ENCODE measurements at places on chromosomes 12 and 14.
A peak's percentile ranks its signal among the peaks of the same experiment; 100 is the strongest.

GRCh38 chr12:45282411-45282810 is 66.5 kb downstream of the ANO6 start:
- DNase-seq = no peak

- no peak for DNase-seq
These were observed 102.1 kb downstream of the KCNH5 start for GRCh38 chr14:62943202-62943601.

DNA sequence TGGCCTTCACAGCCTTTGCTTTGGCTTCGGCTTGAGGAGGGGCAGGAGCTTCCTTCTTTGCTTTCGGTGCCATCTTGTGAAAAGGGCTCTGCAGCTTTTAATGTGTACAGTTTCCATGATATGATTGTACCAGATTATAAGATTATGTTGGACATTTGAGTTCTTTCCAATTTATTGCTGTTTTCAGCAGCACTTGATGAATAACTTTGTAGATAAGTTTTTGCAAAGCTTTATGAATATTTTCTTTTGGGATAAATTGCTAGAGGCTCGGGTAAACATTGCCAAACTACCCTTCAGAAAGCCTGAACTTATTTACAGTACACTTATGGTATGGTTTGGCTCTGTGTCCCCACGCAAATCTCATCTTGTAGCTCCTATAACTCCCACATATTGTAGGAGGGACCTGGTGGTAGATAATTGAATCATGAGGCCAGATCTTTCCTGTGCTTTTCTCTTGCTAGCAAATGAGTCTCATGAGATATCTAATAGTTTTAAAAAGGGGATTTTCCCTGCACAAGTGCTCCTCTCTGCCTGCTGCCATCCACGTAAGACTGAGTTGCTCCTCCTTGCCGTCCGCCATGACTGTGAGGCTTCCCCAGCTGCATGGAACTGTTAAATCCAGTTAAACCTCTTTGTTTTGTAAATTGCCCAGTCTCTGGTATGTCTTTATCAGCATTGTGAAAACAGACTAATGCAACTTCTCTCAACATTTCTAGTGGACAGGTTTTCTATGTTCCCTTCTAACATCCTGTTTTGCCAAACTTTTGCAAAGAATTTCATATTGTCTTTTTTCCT is 70.4 kb downstream of the RCOR1 start:
- no peak for DNase-seq

DNA sequence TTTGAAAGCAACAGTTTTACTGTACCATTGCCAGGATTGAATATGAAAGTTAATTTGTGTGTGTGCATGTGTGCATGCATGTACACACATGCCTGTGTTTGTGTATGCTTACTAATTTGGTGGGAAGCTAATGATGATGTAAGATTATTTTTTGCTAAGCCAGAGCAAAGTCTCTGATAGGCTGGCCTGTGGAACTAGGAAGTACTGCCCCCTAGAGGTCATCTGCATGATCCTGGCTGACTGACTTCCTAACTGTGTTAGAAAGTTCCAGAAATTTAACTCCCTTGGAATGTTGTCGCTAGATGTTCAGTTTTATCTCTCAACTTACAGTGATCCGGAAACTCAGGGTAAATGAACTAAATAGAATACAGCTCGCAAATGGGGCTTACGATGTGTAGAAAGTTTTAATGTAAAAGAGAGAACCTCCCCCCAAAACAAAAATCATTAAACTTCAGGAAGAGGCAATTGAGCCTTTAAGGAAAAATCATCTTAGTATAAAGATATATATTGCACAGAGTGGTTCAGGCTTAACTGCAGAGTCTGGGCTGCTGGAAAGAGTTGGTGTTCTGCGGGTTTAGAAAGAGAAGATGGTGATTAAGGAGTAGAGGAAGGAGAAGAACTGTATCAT is 34.3 kb upstream of the SLC38A1 start:
- DNase-seq = peak; percentile 13

GRCh38 chr14:68407285-68407684 is 385.6 kb downstream of the ZFP36L1 start:
- DNase-seq = no peak

- no peak for DNase-seq
These were observed 46.7 kb upstream of the FICD start for GRCh38 chr12:108468196-108468968.

- no peak for DNase-seq
These were observed 727.8 kb downstream of the BCL11B start for GRCh38 chr14:98544174-98544573.

- DNase-seq = no peak
These were observed 74.1 kb downstream of the NUAK1 start for GRCh38 chr12:106064721-106065021.

DNA sequence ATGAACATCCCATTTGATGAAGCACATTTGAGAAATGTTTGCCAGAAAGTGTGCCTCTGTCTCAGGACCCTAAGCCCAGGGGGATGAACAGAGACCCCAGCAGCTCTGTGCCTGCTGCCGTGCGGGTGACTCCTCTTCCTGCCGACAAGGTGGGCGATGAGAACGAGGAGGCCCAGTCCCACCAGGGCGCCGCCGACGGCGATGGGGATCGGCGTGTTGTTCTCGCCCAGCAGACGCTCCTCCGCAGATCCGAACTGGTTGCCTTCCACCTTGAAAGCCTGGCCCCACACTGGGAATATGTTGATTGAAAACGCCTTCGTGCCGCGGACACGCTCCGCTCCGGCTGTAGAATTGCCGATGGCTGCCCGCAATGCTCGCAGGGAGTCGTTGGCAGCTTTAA is 44.1 kb downstream of the LRTM2 start:
- DNase-seq = no peak

- DNase-seq = no peak
These were observed 85.0 kb upstream of the ANO2 start for GRCh38 chr12:6030081-6030480.

- no peak for DNase-seq
These were observed 26.0 kb downstream of the XRCC3 start for GRCh38 chr14:103688906-103689902.

GRCh38 chr12:45439039-45439438 is 223.1 kb downstream of the ANO6 start:
- DNase-seq = no peak

DNA sequence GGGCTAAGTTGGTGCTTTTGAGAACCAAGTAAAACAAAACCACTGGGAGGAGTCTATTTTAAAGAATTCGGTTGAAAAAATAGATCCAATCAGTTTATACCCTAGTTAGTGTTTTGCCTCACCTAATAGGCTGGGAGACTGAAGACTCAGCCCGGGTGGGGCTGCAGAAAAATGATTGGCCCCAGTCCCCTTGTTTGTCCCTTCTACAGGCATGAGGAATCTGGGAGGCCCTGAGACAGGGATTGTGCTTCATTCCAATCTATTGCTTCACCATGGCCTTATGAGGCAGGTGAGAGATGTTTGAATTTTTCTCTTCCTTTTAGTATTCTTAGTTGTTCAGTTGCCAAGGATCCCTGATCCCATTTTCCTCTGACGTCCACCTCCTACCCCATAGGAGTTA is 1.8 kb upstream of the RAB5B start:
- DNase-seq = no peak
